ENCODE measurements at places on chromosomes 1 and 21. TPM values are rescaled to one million over a fixed set of nuclear protein-coding genes. Genes with fewer than 3 reads are reported as not detected.
A peak's percentile ranks its signal among the peaks of the same experiment; 100 is the strongest.

Gene VCAM1
- 0.07 TPM for total RNA-seq

Gene ECM1
- 0.76 TPM for total RNA-seq

GRCh38 chr1:43978551-43979260 is at the start of gene B4GALT2:
TSS of gene B4GALT2 (plus strand) at chr1:43979210. CDS start at chr1:43981161, 1,951 bp downstream.
- H3K4me1 ChIP-seq: peaks cover 36% of the 10 kb centered on the region
- peak; percentile 45 for DNase-seq
- no peaks in the 10 kb centered on the region for H3K27me3 ChIP-seq
- H3K27ac ChIP-seq: peak within 1 kb of the TSS; percentile 73
- H3K36me3 ChIP-seq: peaks cover 25% of the 10 kb centered on the region
- H3K4me3 ChIP-seq: peak within 1 kb of the TSS; percentile 89

Gene TPTE
- total RNA-seq: not detected

DNA sequence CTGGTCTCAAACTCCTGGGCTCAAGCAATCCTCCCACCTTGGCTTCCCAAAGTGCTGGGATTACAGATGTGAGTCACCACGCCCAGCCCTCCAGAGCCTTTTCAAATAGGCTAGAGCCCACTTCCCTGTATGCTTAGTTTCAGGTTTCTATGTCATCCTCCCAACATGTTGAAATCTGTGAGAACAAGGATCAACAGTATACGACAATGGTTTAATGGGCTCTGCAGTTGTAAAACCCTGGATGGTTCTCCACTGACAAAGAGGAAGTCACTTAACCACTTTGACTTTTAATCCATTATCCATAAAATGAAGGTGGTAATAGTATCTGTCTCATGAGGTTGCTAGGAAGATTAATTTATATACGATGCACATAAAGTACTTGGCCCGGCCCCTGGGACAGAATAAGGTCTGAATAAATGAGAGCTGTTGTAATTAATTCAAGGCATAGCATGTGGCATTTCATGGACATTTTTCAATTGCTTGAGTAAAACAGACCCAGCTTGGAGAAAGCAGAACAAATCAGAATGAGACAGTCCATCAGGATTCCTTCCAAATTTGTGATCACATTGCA is 113.9 kb upstream of the ZNF648 start:
- DNase-seq: no peak
- no peak overlapping the region for H3K27ac ChIP-seq
- H3K4me3 ChIP-seq: no peak overlapping the region
- H3K36me3 ChIP-seq: no peaks in the 10 kb centered on the region

Gene CFHR5
- total RNA-seq: not detected

- DNase-seq: peak; percentile 35
- H3K4me1 ChIP-seq: peaks cover 20% of the 10 kb centered on the region
- peak overlapping the region; percentile 78 for H3K27ac ChIP-seq
- peaks cover 5% of the 10 kb centered on the region for H3K36me3 ChIP-seq
- peak overlapping the region; percentile 80 for H3K4me3 ChIP-seq
Measured at GRCh38 chr21:43727519-43728153, 8.7 kb downstream of the PDXK start.

All from WTC11 (cell line).